ENCODE measurements at places on chromosomes 1 and 21.

- no peak for DNase-seq
Measured at GRCh38 chr1:150256554-150257341, 826 bp upstream of the CA14 start.

- DNase-seq: no peak
Measured at GRCh38 chr1:38690790-38691449, 168.7 kb downstream of the RRAGC start.

- no peak for DNase-seq
Measured at GRCh38 chr1:38579056-38579455, 280.5 kb downstream of the RRAGC start.

- no peak for DNase-seq
Measured at GRCh38 chr1:172929006-172929405, 121.7 kb downstream of the TNFSF18 start.

DNA sequence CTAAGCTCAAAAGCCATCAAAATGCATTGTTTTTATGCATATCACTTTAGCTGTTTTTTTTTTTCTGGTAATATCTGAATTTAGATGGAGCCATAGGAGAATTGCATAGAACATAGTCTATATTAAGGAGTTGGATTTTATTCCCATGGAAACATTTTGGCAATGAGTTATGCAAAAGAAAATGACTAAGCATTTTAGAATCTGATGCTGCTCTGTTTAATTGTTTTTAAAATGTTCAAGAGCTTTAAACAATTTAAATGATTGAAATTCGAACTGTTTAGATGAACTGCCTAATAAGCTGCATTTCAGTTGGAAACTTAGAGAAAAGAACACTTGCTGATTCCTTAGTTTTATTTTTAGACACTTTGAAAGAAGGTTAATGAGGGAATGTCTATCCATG lies 1531.5 kb upstream of the B3GALT2 start:
- DNase-seq: no peak

Data from activated effector memory CD4-positive, alpha-beta T cell treated with Interleukin-2 at 50 U/mL for 16 hours (primary cell).